ENCODE measurements at places on chromosomes 1 and 21.

GRCh38 chr1:53627666-53628065, 111.3 kb downstream of the GLIS1 start:
- DNase-seq = no peak

- peak; percentile 15 for DNase-seq
Measured at GRCh38 chr1:233518344-233518743, 95.6 kb upstream of the KCNK1 start.

DNA sequence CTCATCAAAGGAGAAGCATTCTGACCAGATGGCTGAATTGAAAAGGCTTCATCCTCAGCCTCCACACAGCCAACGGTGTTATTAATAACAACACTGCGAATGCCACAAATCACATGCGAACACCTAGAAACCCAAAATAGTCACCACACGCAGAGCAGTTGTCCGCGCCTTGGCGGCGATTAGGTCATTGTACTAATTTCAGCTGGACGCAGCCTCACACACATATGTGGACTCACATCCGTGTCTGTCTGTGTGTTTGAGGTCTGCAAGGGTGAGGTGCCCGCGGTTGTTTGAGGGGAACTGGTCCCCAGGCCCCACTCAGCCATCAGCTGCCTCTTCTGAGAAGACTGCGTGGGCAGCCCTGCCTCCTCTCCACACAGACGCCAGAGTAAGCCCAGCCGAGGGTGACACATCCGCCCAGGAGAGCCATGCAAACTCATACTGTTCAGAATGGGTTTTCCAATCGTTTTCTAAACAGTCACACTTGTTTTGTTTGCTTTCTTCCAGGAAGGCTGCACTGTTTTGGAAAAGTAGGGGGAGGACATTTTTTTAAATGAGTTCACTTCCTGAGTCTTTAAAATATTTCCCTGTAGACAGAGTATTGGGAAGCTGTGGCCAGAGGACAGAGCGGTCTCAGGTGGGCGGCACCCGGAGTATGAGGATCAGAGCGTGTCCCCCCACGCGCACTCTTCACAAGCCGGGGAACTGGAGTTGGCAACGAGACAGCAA, 53.4 kb downstream of the TOMM20 start:
- peak; percentile 77 for DNase-seq

- no peak for DNase-seq
Measured at GRCh38 chr1:50521703-50522102, 98.5 kb upstream of the DMRTA2 start.

GRCh38 chr1:244191581-244191980, 140.5 kb downstream of the ZBTB18 start:
- DNase-seq = no peak

- DNase-seq = no peak
Measured at GRCh38 chr1:212410231-212410820, 4.4 kb downstream of the PACC1 start.

- DNase-seq = no peak
Measured at GRCh38 chr21:35814858-35815619, 245.3 kb downstream of the SETD4 start.

GRCh38 chr1:216416488-216416887, 6.8 kb downstream of the USH2A start:
- DNase-seq = no peak

GRCh38 chr1:183178545-183178944, 7.5 kb upstream of the LAMC2 start:
- DNase-seq = peak; percentile 48

- DNase-seq = no peak
Measured at GRCh38 chr1:235468004-235468403, 36.2 kb downstream of the B3GALNT2 start.

- no peak for DNase-seq
Measured at GRCh38 chr1:16315437-16315836, 36.8 kb downstream of the FBXO42 start.

DNA sequence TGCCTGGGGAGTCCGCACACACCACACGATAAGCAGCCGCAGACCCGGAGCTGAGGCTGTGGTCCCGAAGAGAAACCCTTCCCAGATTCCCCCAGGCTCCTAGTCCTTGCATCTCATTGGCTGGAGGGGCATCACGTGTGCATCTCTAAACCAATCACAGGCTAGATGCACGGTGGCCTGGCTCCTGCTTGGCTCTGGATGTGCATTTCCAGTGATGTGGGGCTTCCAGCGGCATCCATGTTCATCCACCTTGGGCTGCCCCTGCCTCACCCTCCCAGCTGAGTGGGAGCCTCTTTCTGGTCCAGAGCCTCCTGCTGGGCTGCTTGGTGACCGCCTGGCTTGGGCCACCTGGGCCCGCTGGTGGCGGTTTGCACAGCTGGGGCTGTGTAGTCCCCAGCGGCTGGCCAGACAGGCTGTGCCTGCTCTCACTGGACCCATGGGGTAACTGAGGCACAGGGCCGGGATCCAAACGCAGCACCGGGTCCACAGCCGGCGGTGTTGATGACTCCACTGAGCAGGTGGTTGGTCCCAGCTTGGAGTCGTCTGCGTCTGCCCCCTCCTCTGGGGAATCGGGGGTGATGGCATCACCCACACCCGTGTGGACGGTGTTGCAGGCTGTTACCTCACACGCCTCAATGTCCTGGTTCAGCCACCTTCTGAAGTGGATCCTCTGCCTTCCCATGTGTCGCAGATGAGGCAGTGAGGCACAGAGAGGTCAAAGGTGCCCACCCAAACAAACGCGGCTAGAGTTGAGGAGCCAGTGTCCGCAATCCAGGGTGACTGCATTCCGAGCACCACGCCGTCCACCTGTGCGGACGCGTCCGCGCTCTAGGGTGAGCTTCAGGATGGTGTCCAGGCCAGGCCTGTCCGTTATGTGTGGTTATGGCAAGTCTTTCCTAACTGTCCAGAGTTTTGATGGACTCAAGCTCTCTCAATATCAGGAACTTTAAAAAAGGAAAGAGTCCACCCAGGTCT, 41.3 kb downstream of the COL6A1 start:
- peak; percentile 89 for DNase-seq

GRCh38 chr1:242489545-242489944, 35.0 kb downstream of the PLD5 start:
- DNase-seq = no peak

GRCh38 chr1:92575123-92575522, 88.4 kb upstream of the GFI1 start:
- DNase-seq = no peak

Measured in AG20443 (cell line).